ENCODE measurements at places on chromosomes 2 and 18.

- DNase-seq: no peak
These were observed 46.3 kb downstream of the PSD4 start for GRCh38 chr2:113219889-113220641.

GRCh38 chr18:61841706-61842105 is 51.1 kb downstream of the RNF152 start:
- DNase-seq: no peak

GRCh38 chr2:112332123-112332696 is 56.8 kb downstream of the ZC3H6 start:
- no peak for DNase-seq

DNA sequence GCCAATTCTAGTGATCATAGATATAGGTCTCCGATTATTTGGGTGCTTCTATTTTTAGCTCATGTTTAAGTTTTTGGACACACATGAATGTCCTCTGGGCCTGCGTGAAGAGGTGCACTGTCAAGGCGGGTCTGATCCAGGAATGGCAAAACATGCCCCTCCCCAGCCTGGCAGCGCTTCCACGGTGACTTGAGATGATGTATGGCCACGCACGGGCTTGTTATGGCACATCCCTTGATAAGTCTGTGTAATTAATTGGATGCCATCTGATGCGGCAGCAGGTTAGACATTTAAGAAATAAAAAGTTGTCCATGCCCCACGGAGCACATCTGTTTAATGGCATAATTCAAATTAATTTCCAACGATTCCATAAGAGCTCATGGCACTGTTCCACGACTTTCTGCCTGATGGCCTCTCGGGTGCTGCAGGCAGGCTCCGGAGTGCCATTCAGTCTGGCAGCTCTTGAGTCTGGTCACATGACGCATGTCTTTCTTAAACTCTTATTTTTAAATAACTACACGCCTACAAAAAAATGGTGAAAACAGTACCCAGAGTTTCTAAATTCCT is 151.4 kb downstream of the ACKR3 start:
- DNase-seq: peak; percentile 9

DNA sequence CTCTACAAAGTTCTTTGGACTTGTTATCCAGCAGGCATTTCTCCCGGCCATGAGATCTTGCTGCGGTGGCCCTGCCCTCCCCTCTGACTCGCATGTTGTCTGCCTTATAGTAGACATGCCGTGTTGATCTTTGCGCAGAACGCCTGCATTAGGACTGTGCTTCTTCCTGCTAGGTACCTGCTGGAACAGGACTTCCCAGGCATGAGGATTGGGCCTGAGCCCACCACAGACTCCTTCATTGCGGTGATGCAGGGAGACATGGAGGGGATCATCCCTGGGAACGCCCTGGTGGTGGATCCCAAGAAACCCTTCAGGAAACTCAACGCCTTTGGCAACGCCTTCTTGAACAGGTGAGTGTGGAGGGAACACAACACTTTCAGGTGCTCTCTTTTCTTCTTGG is 10.1 kb downstream of the EHD3 start:
- no peak for DNase-seq

Data from NCI-H1436 (cell line).